NCI-H1105 treated with DMSO at 0.1 percent for 48 hours (cell line): ENCODE measurements at places on chromosomes 1 and 21.

GRCh38 chr1:25167269-25168192 lies 64.8 kb downstream of the SYF2 start:
- no peak for DNase-seq

GRCh38 chr21:33039536-33039935 lies 13.8 kb downstream of the OLIG2 start:
- no peak for DNase-seq

GRCh38 chr1:109979489-109980091 lies 5.0 kb upstream of the AHCYL1 start:
- no peak for DNase-seq

DNA sequence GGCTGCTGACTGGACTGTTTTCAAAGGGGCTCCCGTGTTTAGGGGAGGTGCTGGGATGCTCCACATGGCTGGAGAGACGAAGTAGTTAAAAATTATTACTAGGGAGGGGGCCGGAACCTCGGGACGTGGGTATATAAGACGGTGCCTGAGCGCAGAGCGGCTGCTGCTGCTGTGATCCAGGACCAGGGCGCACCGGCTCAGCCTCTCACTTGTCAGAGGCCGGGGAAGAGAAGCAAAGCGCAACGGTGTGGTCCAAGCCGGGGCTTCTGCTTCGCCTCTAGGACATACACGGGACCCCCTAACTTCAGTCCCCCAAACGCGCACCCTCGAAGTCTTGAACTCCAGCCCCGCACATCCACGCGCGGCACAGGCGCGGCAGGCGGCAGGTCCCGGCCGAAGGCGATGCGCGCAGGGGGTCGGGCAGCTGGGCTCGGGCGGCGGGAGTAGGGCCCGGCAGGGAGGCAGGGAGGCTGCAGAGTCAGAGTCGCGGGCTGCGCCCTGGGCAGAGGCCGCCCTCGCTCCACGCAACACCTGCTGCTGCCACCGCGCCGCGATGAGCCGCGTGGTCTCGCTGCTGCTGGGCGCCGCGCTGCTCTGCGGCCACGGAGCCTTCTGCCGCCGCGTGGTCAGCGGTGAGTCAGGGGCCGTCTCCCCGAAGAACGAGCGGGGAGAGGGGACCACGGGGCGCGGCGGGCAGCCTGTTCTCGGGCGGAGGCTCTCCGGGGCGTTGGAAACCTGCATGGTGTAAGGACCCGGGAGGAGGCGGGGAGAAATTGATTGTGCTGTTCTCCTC lies at the start of gene CHODL:
TSS of gene CHODL (plus strand) at position 163 of the 793 bp plus-strand sequence. CDS start at position 554, 391 bp downstream.
- no peak for DNase-seq

DNA sequence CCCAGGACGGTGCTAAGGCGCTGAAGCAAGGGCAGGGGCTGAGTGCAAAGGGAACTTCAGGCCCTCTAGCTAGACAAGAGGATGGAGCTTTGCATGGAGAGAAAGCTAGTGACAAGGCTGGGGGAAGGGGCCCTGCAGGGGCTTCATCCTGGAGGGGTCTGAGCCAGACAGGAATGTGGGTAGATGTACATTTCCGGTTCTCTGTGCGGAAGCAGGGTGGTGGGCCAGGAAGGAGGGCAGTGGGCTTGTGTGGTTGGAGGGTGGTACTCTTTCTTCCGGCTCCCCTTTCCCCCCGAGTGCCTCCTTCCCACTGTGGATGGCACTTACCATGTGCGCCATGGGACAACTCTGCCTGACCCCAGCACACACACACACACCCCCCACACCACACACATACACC lies 1.5 kb downstream of the KISS1 start:
- DNase-seq = no peak

DNA sequence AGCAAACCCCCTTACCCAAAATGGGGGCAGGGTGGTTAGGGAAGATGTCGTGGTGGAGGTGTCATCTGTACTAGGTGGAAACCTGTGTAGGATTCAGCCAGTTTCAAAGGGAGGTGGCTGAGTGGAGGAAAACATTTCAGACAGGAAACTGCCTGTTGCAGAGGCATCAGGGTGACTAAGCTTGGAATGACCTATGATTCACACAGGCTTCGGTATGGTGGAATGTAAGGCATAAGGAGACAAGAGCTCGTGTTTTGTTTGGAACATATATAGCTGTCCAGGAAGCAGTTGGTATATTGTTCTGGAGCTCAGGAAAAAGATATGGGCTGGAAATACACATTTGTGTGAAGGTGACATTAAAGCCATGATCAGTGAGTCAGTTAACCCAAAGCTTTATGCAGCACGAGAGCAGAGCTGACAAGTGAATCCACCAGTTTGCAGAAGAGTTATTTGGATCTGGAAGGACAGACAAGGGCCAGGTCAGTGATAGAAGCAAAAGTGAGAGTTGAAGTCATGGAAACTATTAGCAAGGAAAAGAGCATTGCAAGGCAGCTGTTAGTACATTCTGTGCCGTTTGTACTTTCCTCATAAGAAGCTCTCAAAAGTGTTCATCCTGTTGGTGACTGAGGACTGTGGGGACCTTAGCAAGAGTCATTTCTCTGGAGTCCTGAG lies 12.2 kb downstream of the UTP25 start:
- DNase-seq = no peak

DNA sequence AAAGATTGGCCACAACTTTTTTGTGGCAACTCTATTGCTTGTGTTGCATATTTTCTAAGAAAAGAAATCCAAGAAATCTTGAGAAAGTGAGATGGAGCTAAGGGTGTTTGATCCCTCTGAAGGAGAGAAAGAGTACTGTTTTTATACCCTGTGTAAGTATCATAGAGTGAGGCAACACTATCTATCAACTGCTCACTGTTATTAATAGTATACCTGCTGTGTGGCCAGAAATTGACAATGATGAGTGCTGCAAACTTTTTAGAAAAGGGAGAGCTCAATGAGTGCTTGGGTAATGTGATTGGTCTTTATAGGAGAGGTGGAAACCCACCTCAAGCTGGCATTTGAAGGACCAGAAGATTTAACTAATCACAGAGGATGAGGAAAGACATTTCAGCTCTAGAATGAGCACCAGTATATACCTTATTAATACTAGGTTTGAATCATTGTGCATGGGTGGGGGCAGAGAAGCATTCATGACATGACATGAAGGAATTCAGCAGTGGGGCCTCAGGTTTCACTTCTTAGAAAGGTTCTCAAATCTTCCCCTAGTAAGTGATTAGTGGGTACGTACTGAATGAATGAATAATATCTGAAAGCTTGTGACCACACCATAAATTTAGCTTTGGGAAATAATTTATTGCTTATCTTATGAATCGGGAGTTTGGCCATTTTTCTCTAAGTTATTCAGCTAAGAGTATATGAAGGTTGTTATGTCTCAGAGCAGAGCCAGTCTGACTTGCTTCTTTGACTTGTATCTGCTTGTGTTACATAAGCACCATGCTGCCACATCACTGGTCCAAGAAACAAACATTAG lies 169.2 kb upstream of the SGIP1 start:
- no peak for DNase-seq

GRCh38 chr1:50877641-50878040 lies 82.4 kb downstream of the FAF1 start:
- DNase-seq = no peak

DNA sequence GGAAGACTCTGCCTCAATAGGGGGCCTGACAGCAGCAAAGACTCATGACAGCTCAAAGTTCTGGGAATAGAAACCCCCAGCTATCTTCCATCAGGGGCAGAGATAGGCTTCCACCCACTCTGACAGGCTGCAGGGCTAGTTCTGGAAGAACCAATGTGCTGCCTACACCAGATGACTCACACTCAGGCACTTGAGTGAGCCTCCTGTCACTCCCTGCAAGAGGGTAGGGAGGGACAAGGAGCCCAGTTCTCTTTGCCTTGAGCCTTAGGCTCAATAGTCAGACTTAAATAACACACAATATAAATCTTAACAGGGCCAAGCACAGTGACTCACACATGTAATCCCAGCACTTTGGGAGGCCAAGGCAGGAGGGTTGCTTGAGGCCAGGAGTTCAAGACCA lies 386.4 kb downstream of the HHAT start:
- DNase-seq = no peak

DNA sequence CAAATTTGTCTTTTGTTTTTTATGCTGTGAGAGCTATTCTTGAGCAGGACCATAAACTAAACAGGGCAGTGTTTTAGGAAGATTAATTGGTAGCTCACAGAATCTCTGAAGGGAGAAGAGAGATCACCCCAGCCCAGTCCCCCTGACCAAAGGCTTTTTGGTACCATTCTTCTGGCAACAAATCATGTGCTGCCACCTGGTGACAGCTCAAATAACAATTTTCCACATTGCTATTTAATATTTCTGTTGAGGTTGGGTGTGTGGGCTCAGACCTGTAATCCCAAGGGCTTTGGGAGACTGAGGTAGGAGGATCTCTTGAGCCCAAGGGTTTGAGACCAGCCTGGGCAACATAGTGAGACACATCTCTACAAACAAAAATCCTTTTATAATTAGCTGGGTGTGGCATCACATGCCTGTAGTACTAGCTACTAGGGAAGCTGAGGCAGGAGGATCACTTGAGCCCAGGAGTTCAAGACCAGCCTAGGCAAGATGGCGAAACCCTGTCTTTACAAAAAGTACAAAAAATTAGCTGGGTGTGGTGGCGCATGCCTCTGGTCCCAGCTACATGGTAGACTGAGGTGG lies 2.2 kb upstream of the TESK2 start:
- peak; percentile 72 for DNase-seq

GRCh38 chr1:240517891-240518290 lies 94.1 kb downstream of the GREM2 start:
- no peak for DNase-seq

DNA sequence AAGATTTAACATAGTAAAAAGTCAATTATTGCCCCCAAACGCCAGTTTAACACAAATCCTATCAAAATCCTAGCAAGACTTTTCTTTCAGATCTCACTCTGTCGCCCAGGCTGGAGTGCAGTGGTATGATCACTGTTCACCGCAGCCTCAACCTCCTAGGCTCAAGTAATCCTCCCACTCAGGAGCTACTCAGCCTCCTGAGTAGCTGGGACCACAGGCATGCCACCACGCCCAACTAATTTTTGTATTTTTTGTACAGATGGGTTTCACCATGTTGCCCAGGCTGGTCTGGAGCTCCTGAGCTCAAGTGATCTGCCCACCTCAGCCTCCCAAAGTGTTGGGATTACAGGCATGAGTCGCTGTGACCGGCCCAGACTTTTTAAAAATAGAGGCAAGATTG lies 4.8 kb downstream of the SNIP1 start:
- no peak for DNase-seq

DNA sequence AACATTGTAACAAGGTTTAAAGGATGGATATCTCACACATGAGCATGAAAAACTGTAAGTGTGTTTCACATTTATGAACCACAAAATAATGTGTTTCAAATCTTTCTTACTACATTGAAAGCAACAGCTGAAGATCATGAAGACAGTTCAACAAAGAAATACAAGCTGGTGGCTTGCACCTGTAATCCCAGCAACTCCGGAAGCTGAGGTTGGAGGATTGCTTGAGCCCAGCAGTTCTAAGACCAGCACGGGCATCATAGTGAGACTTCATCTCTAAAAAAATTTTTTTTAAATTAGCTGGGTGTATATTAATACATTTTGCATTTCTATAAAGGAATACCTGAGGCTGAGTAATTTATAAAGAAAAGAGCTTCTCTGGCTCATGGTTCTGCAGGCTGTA lies 27.1 kb upstream of the C1orf198 start:
- DNase-seq = no peak

GRCh38 chr1:99384021-99384420 lies 119.7 kb downstream of the PLPPR4 start:
- no peak for DNase-seq

- peak; percentile 4 for DNase-seq
Observed at GRCh38 chr1:186535388-186536133, 74.6 kb upstream of the PDC start.

DNA sequence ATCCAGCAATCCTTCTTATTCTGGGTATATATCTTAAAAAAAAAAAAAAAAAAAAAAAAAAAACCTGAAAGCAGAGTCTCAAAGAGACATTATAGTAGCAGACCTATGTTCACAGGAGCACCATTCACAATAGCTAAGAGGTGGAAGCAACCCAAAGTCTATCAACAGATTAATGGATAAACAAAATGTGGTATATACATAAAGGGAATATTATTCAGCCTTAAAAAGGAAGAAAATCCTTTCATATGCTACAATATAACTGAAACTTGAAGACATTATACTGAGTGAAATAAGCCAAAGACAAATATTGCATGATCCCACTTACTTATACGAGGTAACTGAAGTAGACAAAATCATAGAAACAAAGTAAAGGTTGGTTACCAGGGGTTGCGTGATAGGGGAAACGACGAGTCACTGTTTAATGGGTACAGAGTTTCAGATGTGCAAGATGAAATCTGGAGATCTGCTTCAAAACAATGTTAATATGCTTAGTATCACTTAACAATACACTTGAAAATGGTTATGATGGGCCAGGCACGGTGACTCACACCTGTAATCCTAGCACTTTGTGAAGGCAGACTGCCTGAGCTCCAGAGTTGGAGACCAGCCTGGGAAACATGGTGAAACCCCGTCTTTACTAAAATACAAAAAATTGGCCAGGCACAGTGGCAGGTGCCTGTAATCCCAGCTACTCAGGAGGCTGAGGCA lies 29.5 kb downstream of the PIK3R3 start:
- no peak for DNase-seq

DNA sequence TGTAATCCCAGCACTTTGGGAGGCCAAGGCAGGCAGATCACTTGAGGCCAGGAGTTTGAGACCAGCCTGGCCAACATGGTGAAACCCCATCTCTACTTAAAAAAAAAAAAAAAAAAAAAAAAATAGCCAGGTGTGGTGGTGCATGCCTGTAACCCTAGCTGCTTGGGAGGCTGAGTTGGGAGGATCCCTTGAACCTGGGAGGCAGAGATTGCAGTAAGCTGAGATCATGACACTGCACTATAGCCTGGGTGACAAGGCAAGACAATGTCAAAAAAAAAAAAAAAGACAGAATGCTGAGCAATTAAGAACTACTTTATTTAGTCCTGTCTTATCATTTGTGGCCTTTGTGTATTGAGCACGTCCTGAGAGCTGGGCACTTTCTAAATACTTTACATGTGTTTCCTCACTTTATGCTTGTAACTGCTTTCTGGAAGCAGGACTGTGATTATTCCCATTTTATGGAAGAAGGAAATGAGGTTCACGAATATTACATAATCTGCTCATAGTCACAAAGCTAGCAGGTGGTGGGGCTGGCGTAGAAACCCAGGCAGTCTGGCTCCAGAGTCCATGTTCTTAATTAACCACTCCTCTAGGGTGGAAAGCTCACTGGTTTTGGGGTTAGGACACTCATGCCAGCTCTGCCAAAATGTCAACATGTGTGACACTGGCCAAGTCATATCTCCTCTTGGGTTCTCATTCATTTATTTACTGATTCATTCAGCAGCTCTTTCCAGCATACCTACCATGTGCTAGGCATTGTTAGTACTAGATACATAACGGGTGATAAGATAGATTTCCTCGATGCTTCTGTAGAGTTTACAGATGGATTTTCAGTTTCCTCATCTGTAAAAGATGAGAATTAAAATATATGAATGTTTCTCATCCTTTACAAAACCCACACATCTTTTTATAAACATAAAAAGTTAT lies 57.7 kb downstream of the DDR2 start:
- no peak for DNase-seq

- no peak for DNase-seq
Observed at GRCh38 chr1:215055281-215055935, 27.1 kb upstream of the KCNK2 start.
